ENCODE measurements at places on chromosomes 2 and 18. TPM values are rescaled to one million over a fixed set of nuclear protein-coding genes. Genes with fewer than 3 reads are reported as not detected.

CCDC178 gene
- polyA plus RNA-seq: 0.12 TPM

GRCh38 chr2:64327510-64328414, 126.2 kb upstream of the LGALSL start:
- DNase-seq: no peak

GRCh38 chr2:115480741-115481140, 1038.3 kb downstream of the DPP10 start:
- DNase-seq: no peak

- DNase-seq: no peak
Observed at GRCh38 chr2:172358691-172359556, 68.5 kb upstream of the ITGA6 start.

DNA sequence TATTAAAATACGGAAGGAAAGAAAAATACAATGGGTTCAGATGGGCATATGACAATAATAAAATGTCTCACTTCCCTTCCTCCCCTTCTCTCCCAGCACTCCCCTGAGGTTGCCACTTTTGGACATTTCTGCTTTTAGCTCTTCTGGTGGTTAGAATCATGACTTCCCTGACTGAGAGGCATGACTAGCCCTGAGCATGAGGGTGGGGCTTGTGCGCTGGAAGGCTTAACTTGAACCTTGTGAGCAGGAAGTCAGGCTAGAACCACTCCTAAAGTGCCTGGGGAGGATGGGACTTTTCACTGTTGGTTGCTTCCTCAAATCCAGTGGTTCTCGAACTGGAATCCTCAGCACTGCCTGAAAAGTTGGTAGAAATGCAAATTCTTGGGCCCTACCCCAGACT, 19.7 kb upstream of the ARHGAP25 start:
- no peak for DNase-seq

DNA sequence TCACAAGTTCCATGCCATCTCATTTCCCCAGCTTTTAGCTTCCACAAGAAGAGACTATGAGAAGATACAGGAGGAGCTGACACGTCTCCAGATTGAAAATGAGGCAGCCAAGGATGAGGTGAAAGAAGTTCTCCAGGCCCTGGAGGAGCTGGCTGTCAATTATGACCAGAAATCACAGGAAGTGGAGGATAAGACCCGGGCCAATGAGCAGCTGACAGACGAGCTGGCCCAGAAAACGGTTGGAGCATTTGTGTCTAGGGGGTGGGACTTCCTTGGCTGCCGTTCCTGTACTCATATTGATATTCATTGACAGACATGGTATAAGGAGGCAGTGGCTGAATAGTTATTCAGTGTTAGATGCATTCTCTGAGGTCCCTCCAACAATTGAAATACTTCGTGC, 57.2 kb upstream of the LYPD6B start:
- no peak for DNase-seq
